HT1080 (cell line): ENCODE measurements at places on chromosomes 6 and 20. TPM values are rescaled to one million over a fixed set of nuclear protein-coding genes. Genes with fewer than 3 reads are reported as not detected.

CCN6 gene
- total RNA-seq = not detected in 2 replicates

DNA sequence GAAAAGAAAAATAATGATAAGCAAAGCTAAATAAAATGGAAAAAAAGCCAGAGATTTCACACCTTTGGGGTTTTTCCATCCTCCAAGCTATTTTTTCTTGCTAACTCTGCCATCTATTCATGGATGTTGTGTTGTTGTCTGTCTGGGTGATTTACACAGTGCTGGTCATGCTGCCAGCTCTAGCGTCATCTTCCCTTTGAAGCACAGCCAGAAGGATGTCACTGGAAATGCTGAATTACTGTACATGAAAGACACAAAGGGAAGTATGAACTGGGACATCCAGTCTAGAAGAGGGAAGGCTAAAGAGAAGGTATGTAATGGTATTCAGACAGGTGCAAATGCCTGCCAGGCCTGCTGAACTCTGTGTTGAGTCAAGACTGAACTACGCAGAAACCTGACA is 241.9 kb upstream of the STXBP5 start:
- DNase-seq = no peak

- DNase-seq = no peak
Observed at GRCh38 chr6:121616406-121616805, 181.0 kb downstream of the GJA1 start.

DNA sequence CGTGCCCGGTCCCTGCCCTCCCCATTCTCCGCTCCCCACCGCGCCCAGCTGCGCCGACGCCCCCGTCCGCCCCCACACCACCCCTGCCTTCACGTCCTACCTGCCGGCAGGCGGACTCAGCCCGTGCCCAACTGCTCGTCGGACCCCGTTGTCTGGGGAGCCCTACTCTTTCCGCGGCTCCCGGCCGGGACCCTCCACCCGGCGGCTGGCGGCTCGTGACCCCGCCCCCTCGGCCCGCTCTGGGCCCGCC is at the start of gene SERAC1:
Gene SERAC1, minus strand, starts transcription at position 223 of the 250 bp plus-strand sequence. CDS start 9,899 bp downstream, outside the sequence.
- DNase-seq = no peak

DNA sequence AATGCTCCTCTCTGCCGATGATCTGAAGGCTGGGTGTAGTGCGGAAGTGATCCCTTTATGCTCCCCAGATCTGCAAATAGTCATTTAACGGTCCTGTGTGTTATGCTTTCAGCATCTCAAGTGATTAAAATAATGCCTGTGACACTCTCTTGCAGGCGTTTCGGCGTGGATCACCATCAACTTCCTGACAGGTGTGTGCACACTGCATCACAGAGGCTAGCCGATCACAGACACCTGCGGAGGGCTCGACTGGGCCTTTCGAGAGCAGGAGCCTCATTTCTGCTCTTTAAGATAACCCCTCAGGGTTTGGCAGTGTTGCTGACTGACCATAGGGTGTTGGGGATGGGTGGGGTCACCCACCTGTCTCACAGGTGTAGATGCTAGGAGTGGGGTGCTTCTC is 20.0 kb downstream of the ENTPD6 start:
- no peak for DNase-seq
